Stimulated activated effector memory CD8-positive, alpha-beta T cell treated with anti-CD3 and anti-CD28 coated beads, Interleukin-12 subunit alpha, Interleukin-12 subunit beta, amount 100 ng/mL, for 72 hours (primary cell): ENCODE measurements at places on chromosomes 2 and 18.

DNA sequence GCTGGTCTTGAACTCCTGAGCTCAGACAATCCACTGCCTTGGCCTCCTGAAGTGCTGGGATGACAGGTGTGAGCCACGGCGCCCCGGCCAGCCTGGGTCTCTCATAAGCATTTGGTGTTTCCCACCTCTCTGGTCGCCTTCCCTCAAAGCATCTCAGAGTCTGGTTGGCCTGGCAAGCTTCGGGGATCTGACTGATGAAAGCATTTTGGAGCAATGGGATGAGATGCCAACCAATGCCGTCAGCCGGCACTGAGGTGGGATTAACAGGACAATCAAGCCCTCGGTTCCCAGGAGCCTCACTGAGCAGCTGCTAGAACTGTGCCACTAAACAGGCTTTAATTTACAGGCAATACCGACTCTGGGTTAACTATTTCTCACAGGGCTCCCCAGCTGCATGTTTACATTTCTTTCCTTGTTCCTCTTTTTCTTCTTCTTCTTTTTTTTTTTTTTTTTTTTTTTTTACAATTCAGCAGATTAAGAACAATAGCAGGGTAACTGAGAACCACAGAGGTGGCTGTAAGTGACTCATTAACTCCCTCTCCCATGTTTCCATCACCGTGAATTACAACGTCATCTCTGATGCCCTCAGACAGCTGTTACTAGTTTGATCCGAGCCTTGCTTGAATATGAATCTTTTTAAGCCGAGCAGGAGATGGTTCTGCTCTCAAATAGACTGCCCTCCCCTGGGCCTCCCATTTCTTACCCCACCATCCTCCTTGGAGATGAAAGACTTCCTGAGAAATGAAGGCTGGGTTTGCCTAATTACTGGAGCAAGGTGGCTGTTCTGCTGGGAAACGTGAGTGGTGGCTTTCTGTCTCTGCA is 37.9 kb downstream of the ODC1 start:
- no peak for DNase-seq

GRCh38 chr2:196391149-196391479 is 219.7 kb upstream of the STK17B start:
- no peak for DNase-seq

GRCh38 chr2:17800693-17801458 is 15.4 kb upstream of the MSGN1 start:
- no peak for DNase-seq

- no peak for DNase-seq
Observed at GRCh38 chr2:150279686-150280085, 207.8 kb downstream of the RND3 start.

GRCh38 chr2:207394203-207394781 is 135.5 kb upstream of the CREB1 start:
- no peak for DNase-seq

DNA sequence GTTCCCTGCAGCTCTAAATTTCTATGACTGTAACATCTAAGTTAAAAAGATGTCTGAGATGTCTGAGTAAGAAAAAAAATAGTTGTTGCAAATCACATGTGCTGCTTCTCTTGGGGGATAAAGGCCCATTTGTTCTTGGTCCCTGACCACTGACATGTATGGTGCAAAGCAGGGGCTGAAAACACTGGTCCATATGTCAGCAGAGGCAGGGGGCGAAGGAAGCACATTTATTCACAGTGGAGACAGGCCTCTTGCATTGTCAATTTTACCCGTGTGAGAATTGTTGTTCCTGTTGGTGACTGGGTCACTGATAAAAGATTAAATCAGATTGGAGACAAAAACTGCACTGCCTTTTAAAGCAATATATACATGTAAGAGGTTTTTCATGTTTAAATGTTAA is 38.8 kb downstream of the PRKCE start:
- no peak for DNase-seq
